ENCODE measurements at places on chromosomes 12 and 14.

GRCh38 chr12:46445093-46445492 lies 72.5 kb upstream of the SLC38A2 start:
- no peak for DNase-seq

DNA sequence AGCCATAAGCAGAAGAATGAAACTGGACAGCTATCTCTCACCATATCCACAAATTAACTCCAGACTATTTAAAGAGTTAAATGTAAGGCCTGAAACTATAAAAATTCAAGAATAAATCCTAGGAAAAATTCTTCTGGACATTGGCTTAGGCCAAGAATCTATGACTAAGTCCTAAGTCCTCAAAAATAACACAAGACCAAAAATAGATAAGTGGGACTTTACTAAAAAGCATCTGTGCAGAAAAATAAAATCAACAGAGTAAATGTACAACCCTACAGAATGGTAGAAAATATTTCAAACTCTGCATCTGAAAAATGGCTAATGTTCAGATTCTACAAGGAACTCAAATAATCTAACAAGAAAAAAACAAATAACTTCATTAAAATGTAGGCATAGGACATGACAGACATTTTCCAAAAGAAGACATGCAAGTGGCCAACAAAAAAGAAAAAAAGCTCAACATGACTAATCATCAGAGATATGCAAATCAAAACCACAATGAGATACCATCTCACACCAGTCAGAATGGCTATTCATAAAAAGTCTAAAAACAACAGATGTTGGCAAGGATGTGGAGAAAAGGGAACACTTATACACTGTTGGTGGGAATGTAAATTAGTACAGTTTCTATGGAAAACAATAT lies 61.0 kb upstream of the PPFIA2 start:
- DNase-seq = no peak

DNA sequence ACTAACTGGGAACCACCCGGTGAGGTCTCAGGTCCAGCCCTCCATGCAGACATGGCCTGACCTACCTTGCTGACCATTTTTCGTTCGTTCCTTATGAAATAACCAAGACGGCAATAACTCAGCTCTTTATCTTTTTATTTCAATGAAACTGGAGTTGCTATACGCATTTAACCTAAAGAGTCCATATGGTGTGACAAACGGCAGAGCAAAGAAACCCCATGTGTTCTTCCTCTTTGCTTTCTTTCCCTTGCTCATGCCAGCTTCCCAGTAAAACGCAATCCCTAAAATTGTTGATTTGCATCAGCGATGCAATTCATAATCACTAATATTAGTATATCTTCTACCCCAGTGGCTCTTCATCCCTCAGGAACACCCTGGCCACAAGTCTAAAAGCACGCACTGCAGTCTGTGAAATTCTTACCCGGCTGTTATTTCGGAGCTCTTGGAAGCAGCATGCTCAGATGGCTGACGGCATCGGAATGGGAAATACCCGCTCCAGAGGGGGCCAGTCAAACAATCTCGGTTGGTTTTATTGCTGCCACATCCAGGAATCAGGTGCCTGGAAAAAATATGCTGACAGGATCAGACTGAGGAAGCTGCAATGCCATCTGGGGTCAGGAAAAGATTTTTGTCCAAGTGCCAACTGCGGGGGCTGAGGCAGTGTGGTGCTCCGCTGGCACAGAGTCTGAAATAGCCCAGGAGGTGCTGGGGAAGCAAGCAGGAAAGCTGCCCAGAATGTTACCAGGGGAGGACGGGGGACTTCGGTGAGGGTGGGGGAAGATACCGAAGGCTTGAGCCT lies 28.2 kb upstream of the KCNA1 start:
- no peak for DNase-seq

GRCh38 chr14:67447033-67447381 lies 35.0 kb upstream of the PLEK2 start:
- DNase-seq = no peak

DNA sequence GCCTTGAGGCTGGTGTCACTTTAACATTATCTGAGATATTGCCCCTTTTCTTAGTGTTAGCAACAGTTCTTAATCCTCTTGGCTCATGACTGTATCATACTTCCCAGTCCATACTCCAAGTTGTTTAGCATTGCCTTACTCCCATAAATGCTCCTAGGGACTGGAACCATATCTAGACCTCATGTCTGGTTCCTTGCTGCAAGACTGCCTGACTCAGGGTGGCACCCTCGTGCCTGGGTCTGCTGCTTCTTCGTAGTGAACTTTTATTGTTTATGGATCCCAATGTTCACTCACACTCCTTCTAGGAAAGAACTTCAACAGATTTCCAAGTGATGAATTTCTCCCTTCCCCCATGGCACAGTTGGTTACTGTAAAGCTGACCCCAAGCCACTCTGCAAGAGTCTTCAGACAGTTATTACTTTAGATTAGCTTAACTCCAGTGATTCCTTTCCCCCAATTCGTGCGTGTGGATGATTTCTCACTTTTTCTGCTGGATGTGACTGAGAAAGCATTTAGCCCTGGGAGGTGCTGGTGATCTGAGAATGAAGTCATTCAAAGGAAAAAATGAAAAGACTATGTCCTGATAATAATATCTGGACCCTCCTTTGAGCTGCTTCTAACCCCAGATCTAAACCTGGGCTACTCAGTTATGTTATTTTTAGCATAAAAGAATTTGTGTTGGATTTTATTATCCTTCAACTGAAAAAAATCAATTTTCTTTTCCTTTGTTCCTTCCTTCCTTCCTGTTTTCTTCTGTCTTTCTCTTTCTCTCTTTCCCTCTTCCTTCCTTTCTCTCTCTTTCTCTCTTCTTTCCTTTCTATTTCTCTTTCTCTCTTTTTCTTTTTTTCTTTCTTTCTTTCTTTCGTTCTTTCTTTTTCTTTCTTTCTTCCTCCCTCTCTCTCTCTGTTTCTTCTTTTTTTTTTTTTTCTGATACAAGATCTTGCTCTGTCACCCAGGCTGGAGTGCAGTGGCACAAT lies 47.5 kb upstream of the PPP1R12A start:
- DNase-seq = no peak

- DNase-seq = no peak
These were observed 627.4 kb downstream of the DIO2 start for GRCh38 chr14:79583738-79584408.

DNA sequence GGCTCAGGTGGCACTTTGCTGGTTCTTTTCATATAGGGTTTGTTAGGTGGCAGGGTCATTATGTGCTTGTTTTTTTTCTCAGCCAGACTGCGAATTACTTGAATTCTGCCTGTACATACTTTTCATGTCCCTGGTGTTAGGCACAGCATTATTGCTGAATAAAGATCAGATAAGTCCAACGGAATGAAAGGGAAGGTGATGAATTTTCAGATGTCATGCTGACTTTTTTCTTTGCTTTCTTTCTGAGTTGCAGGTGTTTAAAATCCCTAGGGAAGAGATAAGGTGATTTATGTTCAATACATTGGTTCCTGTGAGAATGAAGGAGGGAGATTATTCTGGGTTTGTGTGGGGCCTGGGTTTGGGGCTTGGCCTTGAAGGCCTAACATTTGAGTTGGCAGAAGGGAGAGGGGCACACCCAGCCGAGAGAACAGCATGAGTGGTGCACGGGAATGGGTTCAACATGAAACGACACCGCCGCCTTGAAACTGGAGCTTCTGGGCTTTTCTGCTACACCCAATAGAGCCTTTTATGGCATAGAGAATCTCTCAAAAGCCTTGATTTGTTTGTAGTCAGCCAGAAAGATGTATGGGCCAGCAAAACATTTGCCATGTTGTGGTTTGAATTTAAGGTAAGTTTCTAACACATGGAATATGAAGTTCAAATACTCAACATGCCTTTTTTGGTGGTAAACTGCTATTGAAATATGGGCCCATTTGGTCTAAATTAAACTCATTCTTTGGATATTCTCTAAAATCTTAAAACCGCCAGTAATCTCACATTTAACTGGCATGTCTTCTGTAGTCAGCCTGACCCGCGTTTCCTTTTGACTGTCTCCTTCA lies 477.0 kb downstream of the PCNX1 start:
- DNase-seq = no peak

GRCh38 chr14:90981636-90982035 lies 78.8 kb downstream of the RPS6KA5 start:
- DNase-seq = no peak

DNA sequence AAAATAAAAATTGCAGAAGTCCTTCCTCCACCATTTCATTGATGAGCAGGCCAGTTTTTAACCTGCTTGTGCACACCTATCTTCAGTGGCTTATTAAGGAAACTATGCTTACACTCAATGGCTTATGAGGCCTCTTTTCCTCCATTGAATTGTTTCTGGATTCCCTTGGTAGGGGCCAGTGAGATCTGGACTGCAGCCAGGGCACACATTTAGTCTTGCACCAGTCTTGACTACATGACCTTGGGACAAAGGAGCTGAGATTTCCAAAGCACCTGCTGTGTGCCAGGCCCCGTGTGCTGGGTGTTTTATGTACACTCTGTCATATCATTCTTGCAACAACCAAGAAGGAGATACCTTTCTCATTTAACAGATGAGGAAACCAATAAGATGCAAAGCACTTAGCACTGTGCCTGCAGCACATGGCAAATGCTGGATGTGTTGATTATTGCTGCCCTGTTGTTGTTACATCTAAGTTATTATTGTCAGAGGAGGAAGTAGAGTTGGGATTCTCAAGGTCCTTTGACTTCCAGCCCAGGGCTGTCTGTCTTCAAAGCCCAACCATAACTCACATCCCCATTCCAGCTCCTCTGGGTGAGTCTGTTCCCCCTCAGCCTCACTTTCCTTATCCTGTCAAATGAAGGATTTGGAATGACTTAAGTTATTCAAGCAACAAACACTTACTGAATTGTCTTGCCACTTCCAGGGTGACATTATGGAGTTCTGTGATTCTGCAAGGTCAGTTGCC lies 31.6 kb upstream of the RIN3 start:
- no peak for DNase-seq

- DNase-seq = no peak
These were observed 8.4 kb upstream of the ACVRL1 start for GRCh38 chr12:51898937-51899336.

DNA sequence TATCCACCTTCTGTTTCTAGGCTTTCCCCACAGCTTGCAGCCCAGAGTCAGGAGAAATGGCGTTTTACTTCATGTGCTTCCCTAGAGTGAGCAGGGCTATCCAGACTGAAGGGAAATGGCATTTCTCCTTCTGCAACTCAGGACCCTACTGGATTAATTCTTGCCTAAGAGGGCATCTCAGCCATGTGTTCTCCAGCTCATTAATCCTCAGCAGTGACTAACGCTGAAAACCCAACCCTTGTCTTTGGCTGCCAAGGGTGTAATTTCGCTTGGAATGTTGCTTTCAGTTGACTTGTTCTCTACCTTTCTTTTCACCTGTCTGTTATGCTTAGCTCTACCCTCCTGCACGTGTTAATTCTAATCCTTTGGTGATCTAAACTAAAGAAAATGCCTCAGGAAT lies 21.0 kb upstream of the EMP1 start:
- DNase-seq = no peak

- DNase-seq = peak; percentile 83
These were observed 90.4 kb downstream of the CRACR2A start for GRCh38 chr12:3662521-3662921.

GRCh38 chr12:47717443-47718193 lies 7.7 kb downstream of the ENDOU start:
- peak; percentile 83 for DNase-seq

DNA sequence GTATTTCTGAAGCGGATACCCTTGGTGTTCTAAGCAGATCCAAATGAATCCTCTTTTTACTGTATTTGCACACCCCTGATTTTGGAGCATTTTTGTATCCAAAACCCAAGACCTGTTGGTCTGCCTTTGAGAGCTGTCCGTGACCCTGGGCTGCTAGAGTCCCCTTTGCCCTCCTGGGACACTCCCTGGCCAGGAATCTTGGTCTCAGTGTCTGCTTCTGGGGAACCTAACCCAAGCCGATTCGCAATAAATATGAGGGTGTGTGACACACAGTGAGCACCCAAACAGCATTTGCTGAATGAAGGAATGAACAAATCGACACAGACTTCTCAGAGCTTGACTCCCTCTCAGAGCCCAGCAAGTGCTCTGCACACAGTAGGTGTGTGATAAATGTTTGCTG lies 92.9 kb downstream of the SCARB1 start:
- no peak for DNase-seq

GRCh38 chr12:7769999-7770398 lies 5.0 kb downstream of the NANOGNB start:
- DNase-seq = no peak

- DNase-seq = no peak
These were observed 261.3 kb upstream of the NOS1 start for GRCh38 chr12:117622741-117623140.

GRCh38 chr14:33165144-33165925 lies 226.7 kb downstream of the NPAS3 start:
- DNase-seq = peak; percentile 48

GRCh38 chr14:51282517-51282916 lies 42.5 kb downstream of the TMX1 start:
- DNase-seq = no peak

DNA sequence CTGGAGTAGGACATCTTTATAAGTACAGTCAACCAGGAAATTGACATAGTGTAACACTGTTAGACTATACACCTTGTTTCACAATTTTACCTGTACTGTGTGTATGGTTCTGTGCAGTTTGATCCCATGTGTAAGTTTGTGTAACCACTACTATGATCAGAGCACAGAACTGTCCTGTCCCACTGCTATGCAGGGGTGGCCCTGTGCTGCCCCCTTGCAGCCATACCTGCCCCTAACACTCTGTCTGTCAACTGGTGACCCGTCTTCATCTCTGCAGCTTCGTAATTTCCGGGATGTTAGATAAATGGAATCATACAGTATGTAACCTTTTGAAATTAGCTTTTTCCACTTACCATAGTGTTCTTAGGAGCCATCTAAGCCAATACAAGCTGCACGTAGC lies 58.7 kb upstream of the RD3L start:
- DNase-seq = peak; percentile 11

- peak; percentile 35 for DNase-seq
These were observed 158.4 kb downstream of the C12orf50 start for GRCh38 chr12:87870493-87871460.

DNA sequence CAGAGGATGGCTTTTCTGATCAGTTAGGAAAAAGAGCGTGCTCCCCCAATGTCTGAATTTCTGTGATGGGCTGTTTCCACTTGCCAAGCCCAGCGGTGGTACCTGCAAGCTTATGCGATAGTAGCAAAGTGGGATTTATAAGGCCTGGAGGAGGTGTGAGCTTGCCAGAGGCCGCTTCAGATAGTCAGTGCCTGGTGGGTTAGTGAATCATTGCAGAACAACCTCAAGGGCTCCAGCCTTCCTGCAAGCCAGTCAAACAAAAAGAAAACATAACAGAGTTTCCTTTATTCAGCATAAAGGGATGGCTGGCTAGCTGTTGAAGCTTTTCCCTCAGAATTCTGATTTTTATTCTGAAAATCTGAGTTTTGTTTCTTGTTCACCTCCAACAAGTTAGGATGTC lies 7.6 kb upstream of the BMP4 start:
- DNase-seq = no peak

- no peak for DNase-seq
These were observed 744.3 kb downstream of the DIO2 start for GRCh38 chr14:79466938-79467527.

- no peak for DNase-seq
These were observed 1537.1 kb upstream of the FLRT2 start for GRCh38 chr14:83992857-83993256.

GRCh38 chr12:19435831-19436497 lies 3.3 kb upstream of the AEBP2 start:
- DNase-seq = no peak

- DNase-seq = no peak
These were observed 62.5 kb downstream of the CCDC88C start for GRCh38 chr14:91354979-91355685.

GRCh38 chr12:93244514-93245077 lies 133.1 kb upstream of the NUDT4 start:
- DNase-seq = no peak
